ENCODE measurements at places on chromosomes 5 and 9. TPM values are rescaled to one million over a fixed set of nuclear protein-coding genes. Genes with fewer than 3 reads are reported as not detected.

- no peak for DNase-seq
Measured at GRCh38 chr5:14870337-14871213, 1.0 kb downstream of the ANKH start.

- no peak for DNase-seq
Measured at GRCh38 chr5:154768207-154768606, 13.0 kb downstream of the LARP1 start.

- DNase-seq, result no peak
Measured at GRCh38 chr5:73115399-73116051, 4.8 kb upstream of the TMEM171 start.

Gene S1PR3
- total RNA-seq, result not detected

Gene CNTFR
- not detected for total RNA-seq

GRCh38 chr9:126805554-126806262 is 868 bp downstream of the ZBTB43 start:
- DNase-seq, result peak; percentile 81

Measured in Karpas-422 (cell line).